ENCODE measurements at places on chromosomes 1 and 21.
A peak's percentile ranks its signal among the peaks of the same experiment; 100 is the strongest.

DNA sequence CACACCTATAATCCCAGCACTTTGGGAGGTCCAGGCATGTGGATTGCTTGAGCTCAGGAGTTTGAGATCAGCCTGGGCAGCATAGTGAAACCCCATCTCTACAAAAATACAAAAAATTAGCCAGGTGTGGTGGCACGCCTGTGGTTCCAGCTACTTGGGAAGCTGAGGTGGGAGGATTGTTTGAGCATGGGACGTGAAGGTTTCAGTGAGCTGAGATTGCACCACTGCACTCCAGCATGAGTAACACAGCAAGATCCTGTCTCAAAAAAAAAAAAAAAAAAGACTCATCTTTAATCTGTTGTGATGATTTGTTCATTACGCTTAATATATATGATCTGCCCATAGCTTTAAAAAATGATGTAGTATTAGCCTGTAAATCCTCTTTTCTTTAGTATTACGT is 44.0 kb downstream of the OR10J1 start:
- no peak for DNase-seq

- DNase-seq: no peak
Measured at GRCh38 chr1:88726697-88727096, 42.6 kb downstream of the PKN2 start.

DNA sequence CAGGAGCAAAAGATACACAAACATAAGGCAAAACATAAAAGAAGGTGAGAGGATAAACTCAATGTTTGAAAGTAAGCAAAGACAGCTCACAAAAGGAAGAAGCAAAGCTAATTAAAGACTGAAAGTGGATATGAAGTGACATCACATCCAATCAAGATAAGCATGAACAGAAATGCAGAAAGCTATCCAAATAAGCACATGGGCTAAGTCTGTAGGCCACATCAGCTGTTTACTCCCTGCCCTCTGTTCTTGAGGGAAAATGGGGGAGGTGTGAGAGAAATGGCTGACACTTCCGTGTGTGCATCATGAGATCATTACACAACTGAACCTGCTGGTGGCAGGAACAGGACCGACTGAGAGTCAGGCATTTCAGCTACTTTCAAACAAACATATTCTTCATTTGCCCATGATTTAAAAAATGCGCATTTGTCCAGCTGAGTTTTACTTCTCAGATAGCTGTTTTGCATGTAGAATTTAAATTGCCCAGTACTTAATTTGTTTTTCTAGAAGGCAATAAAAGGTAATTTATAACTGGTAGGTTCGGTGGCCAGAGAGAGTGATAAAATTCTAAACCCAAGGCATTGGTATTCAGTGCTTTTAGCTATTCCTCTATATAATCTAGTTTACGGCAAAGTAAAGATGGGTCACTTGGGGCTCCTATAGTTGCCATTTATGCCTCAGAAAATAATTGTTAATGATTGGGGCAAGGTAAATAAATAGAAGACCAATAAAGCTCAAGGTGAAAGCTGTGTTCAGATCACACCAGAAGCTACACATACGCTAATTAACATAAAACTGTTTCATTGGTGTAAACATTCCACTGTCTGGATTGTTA is 27.2 kb upstream of the MAN1A2 start:
- no peak for DNase-seq

- DNase-seq: no peak
Measured at GRCh38 chr1:64495878-64496277, 25.9 kb downstream of the CACHD1 start.

GRCh38 chr1:241485554-241485992 is 34.0 kb downstream of the FH start:
- DNase-seq: no peak

- DNase-seq: no peak
Measured at GRCh38 chr1:59967780-59968179, 41.2 kb upstream of the CYP2J2 start.

DNA sequence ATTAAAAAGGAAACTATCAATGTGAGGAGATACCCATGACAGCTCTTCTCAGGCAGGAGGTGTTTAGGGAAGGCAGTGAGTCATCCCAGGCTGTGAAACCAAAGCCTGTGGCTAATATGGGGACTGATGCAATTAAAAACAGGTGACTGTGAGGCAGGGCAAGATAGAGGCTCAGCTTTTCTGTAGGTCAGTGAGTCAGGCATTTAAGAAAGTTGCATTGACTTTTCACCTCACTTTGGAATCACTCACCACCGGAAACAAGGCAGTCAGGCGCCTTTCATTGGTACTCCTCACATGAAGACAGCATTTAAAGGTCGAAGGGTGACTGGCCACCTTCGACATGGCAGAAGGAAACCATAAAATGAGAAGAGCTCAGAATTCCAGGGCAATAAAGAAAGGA is 54.5 kb downstream of the PAPPA2 start:
- no peak for DNase-seq

DNA sequence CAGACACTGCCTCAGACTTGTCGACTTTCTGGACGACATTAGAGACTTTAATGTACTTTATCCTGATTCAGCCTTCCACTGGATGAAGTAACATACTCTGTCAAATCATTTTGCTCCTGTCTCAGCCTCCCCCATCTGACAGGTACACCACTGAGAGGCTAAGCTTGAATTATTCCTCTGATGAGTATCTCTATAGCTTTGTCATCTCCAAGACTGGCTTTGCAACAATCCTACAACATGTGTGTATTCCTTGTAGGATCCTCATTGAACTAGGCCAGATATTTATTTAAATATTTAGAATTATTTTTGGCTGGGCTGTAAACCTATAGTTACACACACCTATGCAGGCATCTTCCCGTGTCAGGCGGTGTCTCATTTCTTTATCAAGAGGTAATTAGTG is 1.1 kb upstream of the TRIM58 start:
- DNase-seq: no peak

DNA sequence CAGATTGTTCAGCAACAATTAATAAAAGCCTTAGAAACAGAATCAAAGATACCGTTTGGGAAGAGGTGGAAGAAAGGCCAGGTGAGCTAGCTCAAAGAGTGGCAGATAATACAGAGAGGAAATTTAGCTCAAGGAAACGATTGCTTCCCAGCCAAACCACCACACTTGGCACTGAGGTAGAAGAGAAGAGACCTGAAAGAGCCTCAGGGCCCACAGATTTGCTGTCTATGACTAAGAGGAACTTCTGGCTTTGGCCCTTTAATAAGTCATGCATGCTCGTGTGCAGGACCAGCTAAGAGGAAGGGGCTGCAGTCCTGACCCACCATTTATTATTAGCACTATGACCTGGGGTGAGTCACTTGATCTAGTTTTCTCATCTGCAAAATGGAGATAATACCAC is 72.8 kb upstream of the BCL10 start:
- no peak for DNase-seq

DNA sequence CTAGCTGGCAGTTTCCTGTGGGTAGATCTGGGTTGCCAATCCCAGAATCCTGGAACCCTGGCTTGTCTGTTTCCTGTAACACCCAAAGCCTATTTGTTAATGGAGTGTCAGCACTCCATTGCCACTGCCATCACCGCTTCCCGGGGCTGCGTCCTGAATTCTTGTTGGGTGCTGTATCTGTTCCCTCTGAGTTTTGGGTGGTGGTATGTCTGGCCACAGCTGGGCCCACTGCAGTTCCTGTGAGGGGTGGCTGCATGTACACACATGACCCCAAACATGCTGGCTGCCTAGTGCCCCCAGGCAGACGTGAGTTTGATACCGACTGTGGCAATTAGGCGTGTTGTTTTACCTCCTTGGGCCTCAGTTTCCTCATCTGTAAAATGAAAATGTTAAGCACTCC is 29.3 kb downstream of the NAV1 start:
- no peak for DNase-seq

DNA sequence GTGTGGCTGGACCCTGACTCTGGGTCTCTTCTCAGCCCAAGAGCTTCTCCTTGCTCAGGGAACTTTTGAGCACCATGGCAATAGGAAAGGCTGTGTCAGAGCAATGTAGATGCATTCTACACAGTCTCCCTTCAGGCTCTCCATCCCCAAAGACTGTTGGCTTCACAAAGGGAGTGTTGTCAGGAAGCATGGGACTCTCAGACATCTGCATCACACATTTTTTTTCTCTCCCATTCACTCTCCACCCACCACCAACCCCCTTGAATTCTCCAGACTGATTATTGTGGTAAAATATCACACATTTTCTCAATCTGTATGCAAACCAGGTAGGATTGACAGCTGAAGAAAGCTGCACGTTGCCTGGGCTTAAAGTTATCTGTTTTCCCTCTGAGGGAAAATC is 105.4 kb upstream of the WARS2 start:
- DNase-seq: no peak

DNA sequence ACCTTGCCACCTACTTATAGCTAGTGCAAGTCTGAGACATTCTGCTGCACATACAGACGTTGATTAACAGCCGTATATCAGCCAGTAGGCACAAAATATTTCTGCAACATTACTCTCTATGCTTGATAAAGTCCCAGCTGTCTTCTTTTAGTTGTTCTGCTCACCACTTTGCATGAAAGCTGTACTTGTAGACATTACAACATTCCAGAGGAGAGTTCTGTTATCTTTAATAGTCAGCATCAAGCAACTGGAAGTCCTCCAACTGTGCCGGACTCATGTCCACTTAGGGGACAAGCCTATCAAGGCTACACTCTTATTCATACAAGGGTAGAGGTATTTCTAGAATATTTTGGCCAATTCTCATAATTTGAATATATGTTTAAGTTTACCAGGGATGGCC is 50.0 kb downstream of the CACHD1 start:
- DNase-seq: no peak

GRCh38 chr21:46564391-46564790 is 40.5 kb downstream of the S100B start:
- DNase-seq: no peak

DNA sequence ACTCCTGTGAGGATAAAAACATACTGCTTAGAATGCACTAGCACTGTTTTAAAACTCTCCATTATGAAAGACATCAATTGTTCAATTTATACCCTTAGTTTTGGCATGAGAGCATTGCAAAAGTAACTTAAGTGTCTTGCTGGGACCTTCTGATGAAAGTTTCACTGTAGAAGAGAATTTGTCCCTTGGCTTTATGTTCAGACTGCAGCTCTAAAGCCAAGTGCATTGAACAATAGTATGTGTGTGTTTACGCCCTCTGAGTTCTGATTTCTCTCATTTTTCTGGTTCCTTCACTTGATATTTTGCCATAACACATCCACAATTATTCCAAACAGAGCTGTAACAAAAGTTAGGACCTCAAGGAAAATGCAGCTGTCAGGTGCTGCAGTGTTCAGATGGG is 474.6 kb downstream of the DISC1 start:
- no peak for DNase-seq

DNA sequence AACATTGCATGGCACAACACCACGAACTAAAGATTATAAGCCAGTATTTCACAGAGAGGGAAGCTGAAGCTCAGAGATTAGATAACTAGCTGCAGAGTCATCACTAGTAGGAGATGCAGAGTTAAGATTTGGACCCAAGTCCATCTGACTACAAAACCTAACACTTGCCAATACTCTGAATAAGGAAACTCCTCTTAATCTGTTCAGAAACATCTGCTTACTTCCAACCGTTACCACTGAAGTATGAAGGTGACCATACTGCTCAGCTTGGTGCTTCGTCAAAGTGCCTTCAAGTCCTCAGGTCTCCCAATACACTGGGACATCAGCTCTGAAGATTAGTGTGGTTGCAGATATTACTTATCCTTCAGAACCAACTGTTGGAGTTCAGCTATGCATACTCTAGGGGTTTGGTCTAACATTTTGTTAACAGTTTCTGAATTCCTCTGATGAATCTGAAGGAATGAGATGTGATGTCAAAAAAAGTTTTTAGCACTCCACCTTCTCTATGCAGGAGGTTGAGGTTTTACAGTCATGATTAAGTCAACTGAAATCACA is 179.6 kb downstream of the TPR start:
- no peak for DNase-seq

GRCh38 chr1:5348732-5349465 is 643.3 kb downstream of the NPHP4 start:
- no peak for DNase-seq

- no peak for DNase-seq
Measured at GRCh38 chr21:23016617-23017016, 2018.4 kb downstream of the NCAM2 start.

GRCh38 chr1:53470584-53470983 is 11.4 kb downstream of the DMRTB1 start:
- DNase-seq: no peak

- no peak for DNase-seq
Measured at GRCh38 chr1:55718758-55719671, 503.9 kb upstream of the USP24 start.

GRCh38 chr1:41314376-41315145 is 46.7 kb upstream of the FOXO6 start:
- DNase-seq: no peak

GRCh38 chr1:232996143-232996542 is 45.7 kb downstream of the NTPCR start:
- no peak for DNase-seq

DNA sequence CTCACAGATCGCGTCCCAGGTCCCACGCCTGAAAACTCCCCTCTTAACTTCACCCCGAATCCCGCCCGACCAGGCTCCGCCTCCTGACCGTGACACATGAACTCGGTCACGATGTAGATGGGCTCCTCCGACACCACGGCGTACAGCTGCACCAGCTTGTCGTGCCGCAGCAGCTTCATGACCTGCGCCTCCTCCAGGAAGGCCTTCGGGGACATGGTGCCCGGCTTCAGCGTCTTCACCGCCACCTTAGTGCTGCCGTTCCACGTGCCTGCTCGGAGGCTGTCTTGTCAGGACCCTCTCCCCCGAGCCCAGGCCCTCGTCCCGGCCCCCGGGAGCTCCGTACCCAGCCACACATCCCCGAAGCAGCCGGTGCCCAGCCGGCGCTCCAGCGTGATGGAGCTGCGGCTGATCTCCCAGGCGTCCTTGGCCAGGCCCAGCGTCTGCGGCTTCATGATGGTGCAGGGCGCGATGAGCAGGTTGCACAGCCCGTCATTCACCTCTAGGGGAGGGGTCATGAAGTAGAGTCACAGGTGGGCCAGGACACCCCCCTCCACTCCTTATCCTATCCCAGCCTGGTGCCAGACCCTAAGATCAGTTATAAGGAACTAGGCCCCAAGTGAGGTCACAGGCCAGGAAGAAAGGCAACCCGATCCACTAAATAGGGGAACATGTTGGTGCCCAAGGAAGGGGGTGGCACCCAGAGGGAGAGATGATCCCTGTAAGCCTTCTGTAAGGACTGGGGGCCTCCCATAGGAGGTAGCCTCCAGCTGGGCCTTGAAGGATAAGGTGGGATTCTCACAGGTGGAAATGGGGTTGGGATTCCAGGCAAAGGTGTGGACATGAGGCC is 11.6 kb upstream of the AHDC1 start:
- DNase-seq: no peak

GRCh38 chr1:3799976-3800685 is 3.8 kb upstream of the LRRC47 start:
- no peak for DNase-seq

DNA sequence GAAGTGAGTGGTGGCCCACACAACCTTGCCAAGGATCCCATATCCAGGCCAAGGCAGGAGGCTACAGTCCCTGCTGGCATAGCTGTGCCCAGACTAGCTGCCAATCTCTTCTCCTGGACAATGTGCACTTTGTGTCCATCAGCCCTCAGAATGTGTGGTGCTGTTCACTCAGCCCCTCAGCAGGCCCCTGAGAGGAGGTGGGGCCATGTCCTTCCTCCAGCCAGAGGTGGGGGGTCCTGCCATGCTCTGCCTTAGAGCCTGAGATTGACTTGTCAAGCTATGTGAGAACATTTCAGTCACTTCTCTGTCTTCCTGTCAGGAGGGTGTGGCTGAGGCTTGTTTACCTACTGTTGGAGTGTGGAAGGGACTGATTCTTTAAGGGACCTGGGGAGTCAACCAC is 1.4 kb downstream of the NCF2 start:
- no peak for DNase-seq

GRCh38 chr1:39901464-39901713 is 328 bp downstream of the MYCL start:
- peak; percentile 94 for DNase-seq

- DNase-seq: no peak
Measured at GRCh38 chr1:202259705-202260104, 66.1 kb downstream of the LGR6 start.
